ENCODE measurements at places on chromosomes 16 and 17.

GRCh38 chr16:81185416-81185815, 53.1 kb upstream of the BCO1 start:
- DNase-seq: no peak

GRCh38 chr17:77332034-77332971, 191.5 kb downstream of the SEC14L1 start:
- peak; percentile 51 for DNase-seq

- DNase-seq: no peak
Measured at GRCh38 chr16:72311426-72311825, 139.5 kb upstream of the PMFBP1 start.

DNA sequence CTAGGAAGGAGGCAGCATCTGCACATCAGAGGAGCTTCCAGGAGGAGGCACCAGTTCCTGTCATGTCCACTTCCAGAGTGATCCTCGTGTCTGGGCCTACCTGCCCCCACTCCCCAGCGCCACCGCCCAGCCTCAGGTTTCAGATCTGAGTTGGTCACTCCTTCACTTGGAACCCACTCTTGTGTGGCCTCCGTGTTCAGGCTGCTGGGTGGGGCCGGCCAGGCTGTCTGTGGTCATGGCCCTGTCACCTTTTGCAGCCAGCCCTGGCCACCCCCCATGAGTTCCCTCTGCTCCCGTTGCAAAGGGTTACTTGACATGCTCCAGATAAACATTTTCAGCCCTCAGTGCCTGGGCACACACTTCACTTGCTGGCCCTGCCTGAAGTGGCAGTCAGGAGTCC, 26.6 kb upstream of the SPPL2C start:
- DNase-seq: no peak

GRCh38 chr17:18917506-18918032, 34.4 kb upstream of the SLC5A10 start:
- no peak for DNase-seq

GRCh38 chr16:58110571-58111301, 18.4 kb downstream of the CFAP20 start:
- DNase-seq: no peak

DNA sequence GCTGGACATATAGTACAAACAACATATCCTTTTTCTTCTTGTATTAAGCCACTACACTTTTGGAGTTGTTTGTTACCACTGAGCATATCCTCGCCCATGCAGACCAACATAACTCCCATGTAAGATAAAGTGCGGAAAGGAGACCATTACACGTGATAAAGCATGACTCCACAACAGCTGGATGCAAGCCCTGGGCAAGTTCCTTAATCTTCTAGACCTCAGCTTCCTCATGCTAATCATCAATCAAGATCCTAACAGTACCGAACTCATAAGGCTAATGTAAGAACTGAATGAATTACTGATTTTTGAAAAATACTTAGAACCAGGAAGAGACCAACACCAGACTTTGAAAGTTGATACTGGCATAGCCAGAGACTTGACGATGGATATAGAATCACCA, 47.0 kb upstream of the GSG1L start:
- no peak for DNase-seq

GRCh38 chr16:86756882-86757703, 178.7 kb downstream of the FOXL1 start:
- DNase-seq: no peak

GRCh38 chr17:76689859-76690258, 20.9 kb downstream of the MXRA7 start:
- DNase-seq: no peak

- no peak for DNase-seq
Measured at GRCh38 chr17:79955167-79955549, 80.5 kb downstream of the TBC1D16 start.

DNA sequence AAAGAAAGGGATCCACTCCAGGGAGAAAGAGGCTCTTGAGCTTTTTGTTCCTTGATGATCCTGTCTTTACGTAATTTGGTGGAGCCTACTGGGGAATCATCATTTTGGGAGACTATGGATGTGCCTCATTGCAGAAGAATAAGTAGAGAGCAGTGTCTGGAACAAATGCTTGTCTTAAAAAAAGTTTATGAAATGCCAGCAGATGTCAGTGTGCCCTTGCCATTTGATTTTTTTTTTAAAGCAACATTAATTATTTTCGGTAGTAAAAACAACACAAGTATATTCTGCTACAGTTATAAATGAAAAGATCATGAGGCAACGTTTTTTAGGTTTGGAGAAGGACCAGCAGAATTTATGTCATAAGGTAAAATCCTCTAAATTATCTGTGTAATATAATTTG, 934.8 kb upstream of the EEF2KMT start:
- DNase-seq: no peak

GRCh38 chr17:2924211-2924610, 128.0 kb downstream of the RAP1GAP2 start:
- DNase-seq: no peak

GRCh38 chr16:63684149-63685101, 1437.4 kb downstream of the CDH11 start:
- DNase-seq: no peak

GRCh38 chr16:827513-827912, 27.0 kb upstream of the GNG13 start:
- DNase-seq: no peak

DNA sequence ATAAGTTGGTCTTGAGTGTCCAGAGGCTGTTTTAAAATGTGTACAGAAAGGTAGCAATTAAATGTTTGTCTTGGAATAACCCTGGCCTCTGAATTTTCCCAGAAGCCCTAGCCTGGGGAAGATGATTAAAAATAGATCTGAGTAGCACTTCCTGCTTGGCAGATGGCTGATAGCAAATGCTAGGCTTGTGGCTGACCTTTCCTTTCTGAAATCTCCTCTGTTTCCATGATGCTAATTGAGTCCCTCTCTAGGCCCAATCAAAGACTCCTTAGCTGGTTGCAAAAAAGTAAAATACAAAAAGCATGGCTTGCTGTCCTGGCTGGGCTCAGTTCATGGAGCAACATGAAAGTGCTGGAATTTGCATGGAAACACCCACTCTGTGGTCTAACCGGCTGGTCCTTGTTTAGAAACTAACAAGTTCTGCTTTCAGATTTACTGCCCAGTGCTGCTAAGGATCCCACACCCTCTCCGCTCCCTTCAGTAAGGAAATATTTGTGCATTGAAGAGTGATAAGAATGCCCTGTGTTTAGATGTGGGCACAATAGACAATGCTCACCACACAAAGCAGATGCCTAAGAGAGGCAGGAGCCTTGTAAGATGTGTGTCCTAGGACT, 40.8 kb downstream of the YPEL2 start:
- DNase-seq: no peak

- no peak for DNase-seq
Measured at GRCh38 chr17:41428591-41429291, 4.4 kb upstream of the KRT37 start.

DNA sequence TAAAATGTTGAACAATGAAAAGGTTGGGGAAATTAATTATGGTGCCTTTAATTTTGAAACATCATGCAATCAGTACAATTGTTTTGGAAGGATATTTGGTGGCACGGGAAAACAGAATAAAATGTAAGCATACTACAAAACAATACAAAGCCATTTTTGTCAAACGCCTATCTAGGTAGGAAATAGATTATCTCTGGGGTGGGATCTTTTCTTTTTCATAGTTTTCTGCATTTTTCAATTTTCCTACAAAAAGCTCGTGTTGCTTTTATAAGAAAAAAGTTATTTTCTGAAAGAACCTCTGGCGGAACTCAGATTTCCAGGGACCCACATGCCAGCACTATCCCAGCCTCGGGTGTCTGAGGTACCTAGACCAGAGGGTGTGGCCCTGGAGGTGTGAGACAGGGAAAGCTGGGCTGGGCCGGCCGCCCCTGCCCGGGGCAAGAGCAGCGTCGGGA, 961 bp upstream of the MAP3K3 start:
- no peak for DNase-seq

- DNase-seq: no peak
Measured at GRCh38 chr17:45342306-45342705, 25.5 kb upstream of the MAP3K14 start.

All from activated CD4-positive, alpha-beta T cell treated with anti-CD3 and anti-CD28 coated beads, Interleukin-2, Interleukin-6, amounts not matched to agents 100 ng/mL and 50 ng/mL, durations not matched to agents 16 hours and 8 hours (primary cell).